Breast epithelium (tissue), 4 donors: ENCODE measurements at places on chromosomes 7 and 10. TPM values are rescaled to one million over a fixed set of nuclear protein-coding genes. Genes with fewer than 3 reads are reported as not detected.

NKX1-2 gene
- 0.73 TPM for total RNA-seq

UPK3B gene
- 77.9 TPM for total RNA-seq

RAB19 gene
- total RNA-seq: 4.2 TPM

ATG9B gene
- 0.44 TPM for total RNA-seq

GIMAP6 gene
- 35.2 TPM for total RNA-seq
